ENCODE measurements at places on chromosomes 1 and 21. TPM values are rescaled to one million over a fixed set of nuclear protein-coding genes. Genes with fewer than 3 reads are reported as not detected.

MMEL1 gene
- 2.6 TPM for total RNA-seq

DNA sequence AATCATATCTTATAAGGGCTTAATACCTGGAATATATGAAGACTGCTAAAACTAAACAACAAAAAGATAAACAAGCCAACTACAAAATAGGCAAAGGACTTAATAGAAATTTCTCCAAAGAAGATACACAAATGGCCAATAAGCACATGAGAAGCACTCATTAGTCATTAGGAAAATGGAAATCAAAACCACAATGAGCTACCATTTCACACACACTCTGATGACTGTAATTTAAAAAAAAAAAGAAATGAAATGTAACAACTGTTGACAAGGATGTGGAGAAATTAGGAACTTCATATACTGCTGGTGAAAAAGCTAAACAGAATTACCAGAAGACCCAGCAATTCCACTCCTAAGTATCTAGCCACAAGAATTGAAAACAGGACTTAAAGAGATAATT is 374.2 kb upstream of the ZP4 start:
- DNase-seq: no peak

DNA sequence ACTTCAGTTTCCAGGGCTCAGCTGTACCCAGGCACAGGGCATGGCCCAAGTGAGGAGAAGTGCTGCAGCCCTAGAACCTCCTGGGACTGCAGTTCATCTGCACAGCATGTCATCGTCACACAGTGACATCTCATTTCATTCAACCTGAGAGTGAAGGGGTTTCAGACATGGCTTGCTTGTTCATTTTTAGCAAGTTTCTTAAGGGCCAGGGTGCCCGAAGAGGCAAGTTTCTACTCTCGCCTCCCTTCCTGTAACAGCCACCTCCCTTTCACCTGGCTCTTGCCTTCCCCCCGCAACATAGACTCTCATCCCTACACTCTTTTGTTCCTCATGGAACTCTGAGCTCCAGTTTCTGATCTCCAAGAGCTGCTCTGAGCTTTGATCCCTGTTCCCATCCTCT is 108.1 kb downstream of the C1orf21 start:
- no peak for DNase-seq

- no peak for DNase-seq
These were observed 446.1 kb downstream of the SIPA1L2 start for GRCh38 chr1:232183802-232184201.

GRCh38 chr1:114559356-114559755 is 22.1 kb downstream of the BCAS2 start:
- DNase-seq: no peak

Measured in urinary bladder (tissue), 4 donors.